Lung microvascular endothelial cell (primary cell): ENCODE measurements at places on chromosomes 6 and 20.

GRCh38 chr6:166005944-166006899 is 161.4 kb downstream of the TBXT start:
- DNase-seq: no peak

- DNase-seq: no peak
These were observed 101.6 kb upstream of the FRMD1 start for GRCh38 chr6:168180548-168181011.

GRCh38 chr6:128495536-128496333 is 24.7 kb downstream of the PTPRK start:
- DNase-seq: no peak

GRCh38 chr6:157985378-157986155 is 3.9 kb downstream of the SYNJ2 start:
- DNase-seq: no peak

DNA sequence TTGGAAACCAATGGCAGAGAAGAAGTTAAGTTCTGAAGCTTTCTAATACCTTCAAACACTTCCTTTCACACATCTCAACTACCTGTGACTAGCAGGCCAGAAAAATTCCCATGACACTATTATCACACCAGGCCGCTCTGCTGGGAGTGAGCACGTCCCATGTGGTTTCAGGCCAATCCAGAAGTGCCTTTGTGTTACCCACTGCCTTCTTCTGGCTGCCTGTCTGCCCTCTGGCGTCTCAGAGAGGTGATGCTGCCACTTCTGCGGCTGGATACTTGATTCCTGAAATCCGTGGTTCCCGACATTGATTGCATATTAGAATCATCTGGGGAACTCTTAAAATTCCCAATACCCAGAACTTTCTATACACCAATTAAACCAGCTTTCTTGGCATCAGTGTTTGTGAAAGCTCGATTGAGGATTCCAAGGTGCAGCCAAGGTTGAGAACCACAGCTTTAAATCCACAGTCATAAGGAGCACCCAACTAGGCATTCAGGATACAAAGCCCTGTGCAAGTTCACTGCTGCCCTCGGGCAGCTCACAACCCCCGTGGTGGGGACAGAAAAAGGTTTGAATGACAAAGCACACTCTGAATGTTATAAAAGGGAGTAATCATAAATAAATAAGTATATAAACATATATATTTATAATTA is 65.6 kb downstream of the STMND1 start:
- peak; percentile 1 for DNase-seq

DNA sequence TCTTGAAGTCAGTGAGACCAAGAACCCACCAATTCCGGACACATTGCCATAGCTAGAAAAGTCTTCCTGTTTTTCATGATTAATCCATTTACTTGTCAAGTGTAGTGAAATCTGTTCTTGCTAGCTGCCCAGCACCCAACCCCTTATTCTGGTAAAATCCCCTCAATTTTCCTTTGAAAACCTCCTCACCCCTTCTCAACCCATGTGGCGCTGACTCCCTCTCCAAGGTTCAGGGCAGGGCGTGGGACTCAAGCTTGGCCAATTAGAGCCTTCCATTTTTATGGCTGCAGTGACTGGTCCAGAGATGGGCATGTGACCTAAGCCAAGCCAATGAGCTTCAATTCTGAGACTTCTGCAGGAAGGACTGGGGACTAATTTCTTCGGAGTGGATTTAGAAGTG is 9.8 kb upstream of the ZBP1 start:
- no peak for DNase-seq
